ENCODE measurements at places on chromosomes 2 and 18.
A peak's percentile ranks its signal among the peaks of the same experiment; 100 is the strongest.

DNA sequence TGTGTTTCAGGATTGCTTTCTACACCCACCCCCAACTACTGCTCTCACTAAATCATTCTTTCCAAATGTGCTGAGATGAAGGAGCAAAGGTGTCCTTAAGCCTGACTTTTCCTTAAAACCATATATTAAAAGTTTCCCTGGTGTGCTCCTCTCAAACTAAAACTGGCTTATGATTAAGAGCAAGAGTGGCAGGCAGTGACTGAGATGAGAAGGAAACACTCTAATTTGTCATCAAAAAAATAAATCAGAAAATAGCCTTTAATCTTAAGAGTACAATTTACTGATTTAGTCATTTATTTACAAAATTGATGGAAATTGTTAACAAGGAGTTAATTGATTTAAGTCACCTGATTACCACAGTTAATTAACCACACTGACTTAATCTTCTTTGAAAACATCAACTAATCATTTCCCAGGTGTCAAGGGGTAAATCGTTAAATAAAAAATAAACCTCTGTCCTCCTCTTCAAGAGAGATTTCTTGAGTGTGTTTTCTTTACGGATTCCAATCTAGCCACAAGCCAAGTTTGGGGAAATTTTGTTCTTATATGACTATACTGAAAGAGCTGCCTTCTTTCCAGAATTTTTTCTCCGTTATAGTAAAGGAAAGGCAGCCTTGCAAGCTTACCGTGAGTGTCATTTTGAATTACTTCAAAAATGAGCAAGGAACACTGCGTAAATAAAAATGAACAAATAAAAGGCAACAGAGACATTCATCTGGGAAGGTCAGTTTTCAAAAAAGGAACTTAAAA, 17.4 kb downstream of the LRP2 start:
- no peak for DNase-seq

DNA sequence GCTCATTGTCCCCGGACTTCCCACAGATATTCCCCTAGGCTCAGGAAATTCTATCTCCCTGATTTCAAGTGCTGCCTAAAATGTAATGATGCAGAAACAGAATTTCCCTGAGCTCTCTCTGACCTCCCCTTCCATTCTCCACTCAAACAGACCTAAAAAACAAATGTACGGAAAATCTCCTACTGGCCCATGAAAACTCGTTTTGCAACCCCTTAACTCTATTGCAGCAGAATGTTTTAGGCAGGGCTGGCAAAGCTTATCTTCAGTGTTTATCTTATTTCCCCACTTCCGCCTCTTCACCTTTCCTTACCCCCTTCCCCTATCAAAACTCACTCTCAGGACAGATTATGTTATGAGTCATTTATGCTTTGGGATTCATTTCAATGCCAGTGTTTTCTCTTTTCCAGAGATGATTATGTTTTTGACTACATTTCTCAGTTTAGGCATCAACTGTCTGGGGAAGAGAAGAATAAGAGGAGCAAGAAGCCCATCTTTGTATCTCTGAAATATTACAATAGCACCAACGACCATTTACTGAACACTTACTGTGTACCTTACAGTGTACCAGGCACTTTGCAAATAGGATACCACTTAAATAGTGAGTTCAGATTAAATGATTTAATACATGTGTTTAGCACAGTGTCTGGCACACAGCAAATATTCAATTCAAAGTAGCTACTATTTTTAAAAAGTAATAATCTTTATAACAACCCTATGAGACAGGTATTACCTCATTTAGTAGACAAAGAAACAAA, 53.9 kb upstream of the STPG4 start:
- no peak for DNase-seq

DNA sequence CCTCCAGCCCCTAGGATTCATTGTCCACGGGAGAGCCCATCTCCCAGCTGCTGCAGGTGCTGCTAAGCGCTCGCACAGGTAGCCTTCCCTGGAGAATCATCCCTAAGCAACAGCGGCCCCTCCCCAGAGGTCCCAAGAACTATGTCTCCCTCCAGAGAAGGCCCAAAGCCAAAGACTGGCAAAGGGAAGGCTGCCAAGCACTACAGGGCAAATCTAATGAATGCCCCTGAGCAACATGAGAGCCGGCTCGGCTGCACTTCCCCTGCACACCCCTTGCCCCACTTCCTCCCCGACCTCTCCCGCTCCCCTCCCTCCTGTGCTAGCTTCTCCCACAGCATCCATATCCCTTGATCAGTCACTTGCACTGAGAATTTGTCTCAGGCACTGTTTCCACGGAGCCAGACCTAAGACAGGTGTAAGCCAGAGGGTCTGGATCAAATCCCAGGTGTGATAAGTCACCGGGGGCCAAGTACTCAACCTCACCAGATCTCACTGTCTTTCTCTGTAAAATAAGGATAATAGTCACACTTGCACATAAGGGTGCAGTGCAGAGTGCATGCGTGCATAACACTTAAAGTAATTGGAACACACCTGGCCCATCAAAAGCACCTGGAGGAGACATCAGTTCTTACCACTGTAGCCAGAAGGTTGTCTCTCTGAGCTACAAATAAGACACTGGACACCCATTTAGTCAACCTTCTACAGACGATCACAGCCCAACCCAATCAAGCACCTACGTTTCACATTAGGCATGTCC, 20.1 kb upstream of the COL6A3 start:
- peak; percentile 52 for DNase-seq

DNA sequence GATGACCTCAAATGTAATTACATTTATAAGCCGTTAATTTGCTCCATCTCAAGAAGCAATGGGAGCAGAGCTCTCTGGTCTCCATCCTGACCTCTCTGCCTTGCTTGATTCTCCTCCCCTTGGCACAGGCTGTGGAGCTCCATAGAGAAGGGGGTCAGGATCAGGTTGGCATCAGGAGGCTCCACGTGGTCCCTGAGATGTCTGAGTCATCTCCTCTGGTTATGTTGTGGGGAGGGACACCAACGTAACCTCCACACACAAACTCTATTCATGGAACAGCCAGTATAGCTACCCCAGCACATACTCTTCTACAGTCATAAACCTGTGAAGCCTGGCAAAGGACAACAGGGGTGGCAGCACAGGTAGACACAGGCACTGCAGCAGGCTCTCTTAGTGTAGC, 29.0 kb downstream of the TRABD2A start:
- DNase-seq, result peak; percentile 2

DNA sequence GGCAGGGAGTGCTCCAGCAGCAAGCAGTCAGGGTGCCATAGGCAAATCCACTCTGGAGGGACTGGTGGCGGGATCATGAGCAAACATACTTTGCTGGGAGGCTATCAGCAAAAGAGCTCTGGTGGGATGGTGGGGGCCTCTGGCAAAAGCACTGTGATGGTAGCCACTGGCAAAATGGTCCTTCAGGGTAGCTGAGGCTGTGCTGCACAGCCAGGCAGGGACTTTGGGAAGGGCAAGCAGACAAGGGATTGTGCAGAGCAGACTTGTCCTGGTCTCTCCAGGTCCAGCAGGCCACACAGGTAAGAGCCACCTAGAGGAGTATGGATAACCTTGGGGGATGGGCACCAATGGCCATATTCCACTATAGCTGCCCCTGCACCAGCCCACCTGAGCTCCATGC, 129.4 kb upstream of the OTOS start:
- no peak for DNase-seq

DNA sequence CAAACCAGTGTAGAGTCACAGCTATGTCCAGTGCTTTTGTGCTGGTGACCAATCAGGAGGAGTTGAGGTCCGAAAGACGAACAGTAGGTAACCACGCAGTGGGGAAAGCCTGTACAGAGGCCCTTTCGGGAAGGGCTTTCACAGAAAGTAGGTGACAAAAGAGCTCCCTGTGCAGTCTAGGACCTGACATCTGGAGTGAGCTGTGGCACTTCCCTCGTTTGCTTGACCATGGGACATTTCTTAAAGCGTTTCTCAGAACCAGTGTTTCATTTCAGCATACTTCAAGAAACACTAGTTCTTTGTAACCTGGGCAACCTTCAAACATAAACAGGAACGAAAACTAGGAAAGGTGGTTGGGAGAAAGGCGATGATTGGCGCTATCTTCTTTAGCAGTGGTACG, 55.7 kb upstream of the ITM2C start:
- DNase-seq, result no peak

DNA sequence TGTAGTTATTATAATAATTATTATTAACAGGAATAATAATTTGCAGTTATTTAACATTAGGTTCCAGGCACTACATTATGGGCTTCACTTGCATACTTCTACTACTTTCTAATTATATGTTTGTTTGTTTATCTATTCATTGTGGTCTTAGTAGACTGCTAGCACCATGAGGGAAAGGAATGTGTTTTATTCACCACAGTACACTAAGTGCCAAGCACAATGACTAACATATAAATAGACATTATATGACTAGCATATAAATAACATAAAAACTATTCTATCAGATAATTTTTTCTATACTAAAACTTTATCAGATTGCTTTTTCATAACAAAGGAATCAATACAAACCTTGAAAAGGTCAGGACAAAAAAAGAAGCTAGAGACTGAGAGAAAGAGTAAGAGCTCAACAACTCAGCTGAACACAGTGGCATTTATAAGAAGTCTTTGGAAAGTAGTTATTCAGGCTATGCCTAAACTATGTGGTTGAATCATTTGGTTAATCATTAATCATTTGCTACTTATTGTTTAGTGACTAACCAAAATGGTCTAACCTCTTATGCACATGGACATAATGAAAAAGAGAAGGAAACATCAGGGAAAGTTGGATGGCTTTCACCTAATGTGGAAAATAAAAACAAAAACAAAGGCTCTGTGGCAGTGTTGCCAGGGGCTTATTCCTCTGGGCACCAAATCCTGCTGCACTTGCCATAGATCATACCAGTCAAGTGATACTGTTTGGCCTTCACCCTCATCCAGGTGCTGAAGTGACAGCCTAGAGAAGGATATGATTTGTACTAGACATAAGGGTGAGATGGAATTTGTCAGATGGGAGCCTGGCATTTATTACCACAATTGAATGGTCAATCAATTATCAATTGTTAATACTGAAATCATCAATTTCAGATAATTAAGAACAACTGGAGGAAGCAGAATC, 174.9 kb downstream of the ETAA1 start:
- DNase-seq, result no peak

- peak; percentile 27 for DNase-seq
Observed at GRCh38 chr2:190947711-190948251, 66.2 kb downstream of the STAT1 start.

- no peak for DNase-seq
Observed at GRCh38 chr2:213279971-213280370, 4.3 kb upstream of the SPAG16 start.

GRCh38 chr2:10446631-10447030, 1.5 kb downstream of the ODC1 start:
- DNase-seq, result no peak

DNA sequence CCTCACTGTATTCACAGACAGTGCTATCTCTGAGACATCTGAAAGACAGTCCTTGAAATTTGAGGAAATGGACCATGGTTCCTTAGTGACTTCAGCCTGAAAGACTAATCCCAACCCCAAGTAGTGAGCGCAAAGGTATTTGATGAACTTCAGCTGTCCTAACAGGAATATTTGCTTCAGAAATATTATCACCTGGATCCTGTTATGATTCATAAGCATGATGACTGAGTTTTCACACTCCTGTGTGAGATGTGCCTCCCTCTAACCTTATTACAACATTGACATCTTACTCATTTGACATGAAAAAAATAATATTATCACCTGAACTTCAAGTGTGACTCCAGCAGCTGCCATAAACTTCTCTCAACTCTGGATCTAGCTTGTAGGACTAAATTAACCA, 11.6 kb upstream of the MRPL19 start:
- DNase-seq, result no peak

DNA sequence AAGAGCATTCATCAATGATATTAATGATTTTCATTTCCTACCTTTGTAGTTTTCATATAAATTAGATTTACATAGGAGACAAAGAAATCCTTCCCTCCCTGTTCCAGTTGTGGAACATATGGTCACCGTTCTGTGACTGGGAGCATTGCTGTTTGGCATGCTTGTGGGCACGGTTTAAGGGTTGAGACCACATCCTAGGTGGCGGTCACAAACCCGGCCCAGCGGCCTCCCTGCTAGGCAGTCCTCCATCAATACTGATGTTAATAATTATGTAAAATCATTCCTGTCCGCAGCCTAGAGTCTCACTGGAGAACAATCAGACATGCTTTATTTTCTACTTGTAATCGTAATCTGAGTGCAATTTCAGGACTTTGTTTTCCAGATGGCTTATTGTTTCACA, 117.9 kb downstream of the AGAP1 start:
- DNase-seq, result no peak

GRCh38 chr2:109182426-109182825, 53.4 kb downstream of the SH3RF3 start:
- DNase-seq, result no peak

GRCh38 chr2:226130192-226130591, 669.4 kb downstream of the IRS1 start:
- DNase-seq, result no peak

DNA sequence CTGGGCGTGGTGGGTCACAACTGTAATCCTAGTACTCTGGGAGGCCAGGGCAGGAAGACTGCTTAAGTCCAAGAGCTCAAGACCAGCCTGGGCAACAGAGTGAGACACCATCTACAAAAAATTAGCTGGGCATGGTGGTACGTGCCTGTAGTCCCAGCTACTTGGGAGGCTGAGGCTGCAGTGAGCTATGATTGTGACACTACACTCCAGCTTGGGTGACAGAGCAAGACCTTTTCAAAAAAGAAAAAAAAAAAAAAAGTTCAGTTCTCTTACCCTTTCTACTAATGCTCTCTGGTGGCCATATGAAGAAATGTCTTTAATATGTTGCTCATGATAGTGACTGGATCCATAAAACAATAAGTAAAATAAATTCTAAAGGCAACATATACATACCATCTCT, 14.9 kb downstream of the TYW5 start:
- DNase-seq, result no peak

DNA sequence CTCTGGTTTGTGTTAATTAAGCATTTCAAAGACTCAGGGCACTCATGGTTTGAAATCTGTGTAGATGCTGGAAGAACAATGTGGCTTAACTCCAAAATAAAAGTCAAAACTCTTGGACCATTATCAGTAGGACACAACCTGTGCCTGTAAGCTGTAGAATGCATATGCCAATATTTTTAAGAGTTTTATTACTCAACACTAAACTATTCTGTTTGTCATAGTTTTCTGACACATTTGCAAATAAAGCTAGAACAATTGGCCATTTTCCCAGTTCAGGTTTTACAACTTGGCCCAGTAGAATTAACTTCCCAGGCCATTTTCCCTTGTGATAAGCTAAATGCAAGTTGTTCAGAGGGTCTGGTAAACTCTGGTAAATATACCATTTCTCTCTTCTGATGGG, 713.1 kb downstream of the CBLN2 start:
- DNase-seq, result no peak

All from CD4-positive, alpha-beta T cell treated with Interleukin-6 for 4 hours (primary cell).